Cerebellum (tissue), 4 donors: ENCODE measurements at places on chromosomes 5 and 9. TPM values are rescaled to one million over a fixed set of nuclear protein-coding genes. Genes with fewer than 3 reads are reported as not detected.

GRCh38 chr5:173828952-173829351, 59.2 kb upstream of the CPEB4 start:
- no peak for DNase-seq

- DNase-seq, result no peak
Observed at GRCh38 chr9:27125936-27126335, 16.9 kb downstream of the TEK start.

- no peak for DNase-seq
Observed at GRCh38 chr9:119121899-119122298, 247.3 kb downstream of the BRINP1 start.

- DNase-seq, result no peak
Observed at GRCh38 chr5:180338001-180338707, 15.0 kb downstream of the GFPT2 start.

GRCh38 chr5:136730426-136730825, 365.1 kb upstream of the TRPC7 start:
- no peak for DNase-seq

DNA sequence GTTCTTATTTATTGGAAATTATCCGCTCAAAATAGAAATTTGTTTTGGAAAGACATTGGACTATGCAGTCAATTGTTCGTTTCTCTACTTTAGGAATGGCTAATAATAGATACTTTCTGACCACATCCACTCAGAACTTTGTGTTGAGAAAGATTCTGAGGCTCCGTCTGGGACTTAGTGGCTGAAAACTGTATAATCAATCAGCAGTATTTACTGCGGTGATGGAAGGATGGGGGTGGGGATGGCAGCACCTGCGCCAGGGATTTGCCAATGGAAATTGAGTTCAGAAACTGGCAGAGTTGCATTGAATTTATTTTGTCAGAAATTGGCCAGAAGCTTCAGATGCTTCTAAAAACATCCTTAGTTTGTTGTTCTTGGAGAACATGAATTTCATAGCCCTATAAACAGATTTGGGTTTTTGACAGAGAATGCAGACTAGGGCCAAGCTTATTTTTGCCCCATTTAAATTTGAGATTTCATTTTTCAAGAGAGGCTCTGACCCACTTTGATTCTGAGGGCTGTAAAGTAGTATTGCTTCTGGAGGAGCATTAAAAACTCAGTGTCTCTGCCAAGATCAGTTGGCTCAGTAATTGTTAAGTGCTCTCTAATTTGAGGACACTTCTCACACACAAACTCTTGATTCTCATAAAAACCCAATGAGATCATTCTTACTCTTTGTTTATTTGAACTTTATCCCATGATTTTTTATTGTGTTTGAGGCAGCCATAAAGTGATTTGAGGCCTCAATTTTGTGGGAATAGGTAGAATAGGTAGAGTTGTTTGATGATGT, 215.1 kb downstream of the CD180 start:
- DNase-seq, result no peak

GPR107 gene
- 35.6 TPM for total RNA-seq

- no peak for DNase-seq
Observed at GRCh38 chr5:169744336-169744735, 107.3 kb downstream of the DOCK2 start.

GRCh38 chr5:558326-558725, 34.1 kb upstream of the SLC9A3 start:
- no peak for DNase-seq

DNA sequence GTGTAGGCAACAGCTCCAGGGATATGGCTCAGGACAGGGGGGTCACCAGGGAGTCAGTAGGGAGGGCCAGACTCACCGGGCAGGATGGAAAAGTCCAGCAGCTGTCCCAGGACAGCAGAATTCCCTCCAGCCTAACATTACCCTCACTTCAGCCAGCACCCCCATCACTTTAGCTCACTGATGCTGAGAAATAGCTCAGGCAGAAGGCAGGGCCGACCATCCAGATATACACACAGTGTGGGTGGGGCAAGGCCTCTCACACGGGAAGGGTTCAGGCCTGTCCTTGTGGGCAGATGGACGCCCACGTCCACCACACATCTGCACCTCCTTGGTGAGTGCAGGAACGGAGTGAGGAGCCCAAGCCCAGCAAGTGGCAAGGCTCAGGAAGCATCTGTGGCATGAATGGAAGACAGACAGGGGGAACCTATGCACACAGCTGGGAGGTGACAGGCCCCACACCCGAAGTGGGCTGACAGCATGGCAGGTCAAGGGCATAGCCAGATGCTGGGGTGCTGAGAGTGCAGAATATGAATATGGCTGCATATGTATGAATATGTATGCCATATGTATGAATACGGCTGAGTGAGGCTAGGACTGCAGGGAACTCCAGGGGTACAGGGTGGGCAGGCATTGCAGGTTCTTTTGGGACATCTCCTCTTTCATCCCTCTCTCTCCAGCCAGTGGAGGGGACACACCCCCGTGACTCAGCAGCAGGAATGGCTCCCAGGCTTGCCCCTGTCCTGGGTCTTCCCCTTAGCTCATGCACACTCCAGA, 17.0 kb downstream of the BICD2 start:
- no peak for DNase-seq

DNA sequence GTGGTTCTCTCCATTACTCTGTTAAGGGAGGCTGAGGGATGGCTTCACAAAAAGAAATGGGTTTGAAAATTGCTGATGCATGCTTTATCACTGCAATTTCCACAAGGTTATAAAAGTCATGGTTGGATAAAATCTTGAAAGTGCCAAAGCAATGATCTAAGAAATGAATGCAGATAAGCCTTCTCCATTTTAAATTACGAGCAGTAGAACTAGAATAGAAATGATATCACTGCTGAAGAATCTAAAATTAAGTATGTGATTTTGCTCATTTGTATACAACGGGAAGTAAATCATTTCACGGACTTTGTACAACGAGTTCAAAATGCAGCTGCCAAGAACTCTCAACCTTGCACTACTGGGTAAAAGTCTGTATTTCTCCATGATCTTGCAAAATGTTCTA, 299.0 kb downstream of the PRELID2 start:
- DNase-seq, result no peak

GRCh38 chr9:130140706-130141105, 31.5 kb upstream of the NCS1 start:
- DNase-seq, result no peak

GRCh38 chr5:138610415-138610917, 35.3 kb upstream of the HSPA9 start:
- peak; percentile 30 for DNase-seq

DNA sequence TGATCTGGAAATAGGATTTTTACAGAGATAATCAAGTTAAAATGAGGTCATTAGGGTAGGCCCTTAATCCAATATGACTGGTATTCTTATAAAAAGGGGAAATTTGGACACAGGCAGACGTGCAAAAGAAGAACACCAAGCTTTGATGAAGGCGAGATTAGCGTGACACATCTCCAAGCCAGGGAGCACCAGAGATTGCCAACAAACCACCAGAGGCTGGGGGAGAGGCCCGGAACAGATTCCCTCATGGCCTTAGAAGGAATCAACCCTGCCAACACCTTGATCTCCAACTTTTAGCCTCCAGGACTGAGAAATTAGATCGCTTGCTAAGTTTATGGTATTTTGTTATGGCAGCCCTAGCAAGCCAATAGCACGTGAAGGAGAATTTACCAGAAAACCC, 10.8 kb upstream of the ARSI start:
- no peak for DNase-seq

GRCh38 chr5:150624334-150625163, 15.9 kb upstream of the SYNPO start:
- DNase-seq, result peak; percentile 75

ABITRAM gene
- total RNA-seq, result 10.4 TPM

- DNase-seq, result no peak
Observed at GRCh38 chr5:56366986-56367385, 133.9 kb upstream of the ANKRD55 start.

LMX1B gene
- total RNA-seq, result 0.64 TPM

- DNase-seq, result no peak
Observed at GRCh38 chr9:113341712-113342410, 1.8 kb upstream of the WDR31 start.

DNA sequence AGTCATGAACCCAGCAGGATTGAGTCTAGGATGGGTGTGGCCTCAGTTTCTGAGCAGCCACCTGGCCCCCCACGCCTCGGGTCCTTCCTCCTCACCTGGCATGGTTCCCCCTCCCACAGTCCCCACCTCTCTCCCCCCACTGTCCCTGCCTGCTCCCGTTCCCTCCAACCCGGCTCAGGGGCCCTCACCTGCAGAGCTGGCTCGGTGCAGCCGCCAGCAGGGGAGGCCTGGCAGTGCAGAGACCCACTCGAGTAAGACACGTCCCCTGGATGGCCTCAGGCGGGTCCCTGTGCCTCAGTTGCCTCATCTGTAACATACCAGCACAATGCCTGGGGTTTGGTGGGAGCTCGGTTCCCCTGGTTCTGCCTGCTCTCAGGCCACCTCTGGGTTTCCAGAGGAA, 66.2 kb downstream of the NEK6 start:
- DNase-seq, result no peak

DNA sequence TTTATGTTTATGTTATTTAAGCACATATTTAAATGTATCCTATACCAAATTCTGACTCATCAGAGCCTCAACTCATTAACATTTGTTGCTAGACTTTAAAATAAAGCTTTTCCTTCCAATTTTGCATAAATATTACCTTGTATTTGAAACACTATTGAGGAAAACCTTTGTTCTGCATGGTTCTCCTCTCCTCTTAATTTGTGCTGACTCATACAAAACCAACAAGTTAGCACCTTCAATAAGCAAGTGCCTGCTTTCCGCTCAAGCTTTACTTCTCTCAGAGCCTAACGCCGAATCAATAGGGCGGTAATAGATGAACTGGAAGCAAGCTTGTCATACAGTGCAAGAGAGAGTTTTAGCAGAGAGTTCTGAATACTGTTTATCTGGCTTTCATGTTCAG, 7.9 kb downstream of the AMACR start:
- DNase-seq, result no peak

DNA sequence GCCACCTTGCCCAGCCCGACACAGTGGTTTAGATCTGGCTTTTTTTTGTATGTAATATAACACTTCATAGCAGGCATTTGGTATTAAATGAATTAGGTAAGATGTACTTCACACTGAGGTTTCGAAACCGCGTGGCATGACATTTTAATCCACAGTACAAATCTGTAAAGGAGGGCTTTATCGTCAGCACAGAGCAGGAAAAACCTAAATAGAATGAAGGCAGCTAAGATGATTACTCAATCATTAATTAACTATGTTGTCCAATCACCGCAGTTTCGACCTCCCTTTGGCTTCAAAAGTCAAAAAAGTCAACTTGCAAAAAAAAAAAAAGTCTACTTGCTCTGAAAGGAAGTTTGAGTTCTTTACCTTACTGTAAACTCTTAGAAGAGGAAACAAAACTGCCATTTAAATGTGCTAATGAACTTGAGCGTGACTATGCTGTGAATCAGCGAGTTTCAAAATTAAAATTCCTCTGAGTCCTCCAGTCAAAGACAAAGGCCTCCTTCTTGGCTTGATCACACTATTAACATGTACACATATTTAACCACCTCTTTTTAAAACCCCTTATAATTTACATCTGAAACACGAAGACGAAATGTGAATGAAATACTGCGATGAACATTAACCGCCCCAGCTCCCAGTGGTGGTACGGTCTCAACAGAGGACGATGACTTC, 698 bp upstream of the SEC24A start:
- no peak for DNase-seq

TICAM2 gene
- 0.82 TPM for total RNA-seq

- no peak for DNase-seq
Observed at GRCh38 chr9:26856413-26857032, 36.1 kb downstream of the CAAP1 start.

ALDH7A1 gene
- total RNA-seq, result 60.0 TPM

GABRA1 gene
- 34.5 TPM for total RNA-seq

GRCh38 chr5:81785322-81785721, 34.4 kb upstream of the SSBP2 start:
- no peak for DNase-seq

GRCh38 chr5:139690064-139690802, 42.1 kb downstream of the CXXC5 start:
- no peak for DNase-seq

GRCh38 chr9:128885376-128885775, 3.4 kb downstream of the LRRC8A start:
- peak; percentile 75 for DNase-seq

DNA sequence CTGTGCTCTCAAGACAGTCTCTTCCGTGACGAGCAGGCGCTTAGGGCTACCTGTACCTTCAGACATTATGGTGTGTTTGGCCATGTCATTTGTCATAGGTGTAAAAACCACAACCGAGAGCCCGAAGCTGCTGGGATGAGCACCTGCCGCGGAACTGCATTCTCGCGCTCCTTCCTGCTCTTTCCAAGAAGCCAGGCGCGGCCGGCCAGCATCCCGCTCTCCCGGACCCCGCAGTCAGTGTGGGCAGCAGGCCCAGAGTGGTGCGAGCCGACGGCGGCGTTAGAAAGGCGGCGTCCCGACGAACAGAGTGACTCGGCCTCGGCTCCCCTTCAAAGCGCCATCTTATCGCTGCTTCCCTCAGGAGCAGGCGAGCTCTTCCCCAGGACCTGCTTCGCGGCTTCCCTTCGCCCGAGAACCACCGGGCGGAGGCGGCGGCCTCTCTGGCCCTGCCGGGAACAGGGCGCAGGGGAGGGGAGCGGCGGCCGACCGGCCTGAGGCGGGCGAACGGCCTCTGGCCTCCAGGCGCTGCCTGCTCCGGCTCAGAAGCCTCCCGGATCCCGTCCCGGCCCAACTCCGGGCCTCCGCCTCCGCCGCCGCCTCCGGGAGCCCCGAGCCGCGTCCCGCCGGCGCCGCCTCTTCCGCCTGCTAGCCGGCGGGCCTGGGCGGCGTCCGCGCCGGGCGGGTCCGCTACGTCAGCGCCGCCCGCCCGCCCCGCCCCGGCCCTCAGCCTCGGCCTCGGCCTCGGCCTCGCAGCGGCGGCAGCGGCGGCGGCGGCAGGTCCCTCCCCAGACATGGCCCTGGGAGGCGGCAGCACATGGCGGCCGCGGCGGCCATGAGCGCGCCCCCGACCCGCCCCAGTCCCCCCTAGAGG, at the start of gene FAM120A:
FAM120A (plus strand) TSS at position 741 of the 871 bp plus-strand sequence. CDS start 231 bp downstream, outside the sequence.
- DNase-seq, result peak; percentile 82

- DNase-seq, result no peak
Observed at GRCh38 chr5:135472141-135472540, 20.0 kb upstream of the TIFAB start.

DNA sequence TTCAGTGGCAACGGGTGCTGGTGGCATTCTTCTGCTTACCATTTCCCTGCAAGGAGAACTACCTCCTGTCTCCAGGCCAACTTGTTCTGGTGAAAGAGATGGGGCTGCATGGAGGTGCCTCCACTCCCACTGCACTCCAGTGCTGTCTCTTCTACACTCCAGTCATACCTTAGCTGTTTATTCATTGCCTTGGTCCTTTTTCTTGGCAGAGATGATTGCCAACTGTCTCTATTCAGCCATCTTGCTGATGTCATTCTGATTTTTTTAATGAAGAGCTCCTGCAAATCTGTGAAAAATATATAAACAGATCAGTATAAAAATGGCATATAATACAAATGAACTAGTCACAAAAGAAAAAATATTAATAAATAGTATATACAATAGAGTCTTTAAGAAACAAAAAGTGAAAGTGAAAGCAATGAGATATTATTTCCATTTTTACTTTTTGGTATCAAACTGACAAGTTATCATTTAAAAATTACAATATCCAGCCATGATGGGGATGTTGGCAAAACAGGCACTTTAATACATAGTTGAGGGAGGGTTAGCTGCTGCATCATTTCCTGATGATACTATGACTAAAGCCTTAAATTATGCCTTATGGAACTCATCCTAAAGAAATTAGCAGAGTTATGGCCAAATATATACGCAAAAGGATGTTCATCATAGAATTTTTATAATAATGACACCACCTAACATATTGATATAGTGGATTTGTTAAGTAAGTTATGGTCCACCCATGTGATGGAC, 109.4 kb downstream of the CARTPT start:
- no peak for DNase-seq

GFI1B gene
- total RNA-seq, result 0.09 TPM

GRCh38 chr5:61586096-61587084, 254.3 kb downstream of the ZSWIM6 start:
- DNase-seq, result no peak
